ENCODE measurements at places on chromosomes 6 and 20. TPM values are rescaled to one million over a fixed set of nuclear protein-coding genes. Genes with fewer than 3 reads are reported as not detected.

SIRPB2 gene
- 0.48 TPM for total RNA-seq

BANF2 gene
- not detected for total RNA-seq

DNA sequence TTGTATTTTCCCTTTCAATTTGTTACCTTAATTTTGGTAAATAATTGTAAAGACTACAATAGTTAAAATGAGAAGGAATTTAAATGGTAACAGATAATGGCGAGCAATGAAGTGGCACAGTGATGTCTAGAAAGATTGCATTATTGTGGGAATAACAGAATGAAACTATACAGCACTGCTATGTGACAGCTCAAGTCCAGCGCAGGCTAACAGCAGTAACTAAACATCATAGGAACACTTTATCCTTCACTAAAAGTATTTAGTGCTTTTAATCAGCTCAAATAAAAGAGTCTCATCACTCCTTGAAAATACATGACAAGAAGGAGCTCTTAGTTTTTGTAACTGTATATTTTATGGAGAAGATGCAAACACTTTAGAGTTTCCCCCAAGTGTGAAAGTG, 190.8 kb downstream of the TENT5A start:
- DNase-seq: no peak

POPDC3 gene
- total RNA-seq: 12.3 TPM

GRCh38 chr6:23535101-23535500, 590.9 kb upstream of the NRSN1 start:
- DNase-seq: no peak

- no peak for DNase-seq
These were observed 601.5 kb downstream of the MAFB start for GRCh38 chr20:40087496-40087895.

DNA sequence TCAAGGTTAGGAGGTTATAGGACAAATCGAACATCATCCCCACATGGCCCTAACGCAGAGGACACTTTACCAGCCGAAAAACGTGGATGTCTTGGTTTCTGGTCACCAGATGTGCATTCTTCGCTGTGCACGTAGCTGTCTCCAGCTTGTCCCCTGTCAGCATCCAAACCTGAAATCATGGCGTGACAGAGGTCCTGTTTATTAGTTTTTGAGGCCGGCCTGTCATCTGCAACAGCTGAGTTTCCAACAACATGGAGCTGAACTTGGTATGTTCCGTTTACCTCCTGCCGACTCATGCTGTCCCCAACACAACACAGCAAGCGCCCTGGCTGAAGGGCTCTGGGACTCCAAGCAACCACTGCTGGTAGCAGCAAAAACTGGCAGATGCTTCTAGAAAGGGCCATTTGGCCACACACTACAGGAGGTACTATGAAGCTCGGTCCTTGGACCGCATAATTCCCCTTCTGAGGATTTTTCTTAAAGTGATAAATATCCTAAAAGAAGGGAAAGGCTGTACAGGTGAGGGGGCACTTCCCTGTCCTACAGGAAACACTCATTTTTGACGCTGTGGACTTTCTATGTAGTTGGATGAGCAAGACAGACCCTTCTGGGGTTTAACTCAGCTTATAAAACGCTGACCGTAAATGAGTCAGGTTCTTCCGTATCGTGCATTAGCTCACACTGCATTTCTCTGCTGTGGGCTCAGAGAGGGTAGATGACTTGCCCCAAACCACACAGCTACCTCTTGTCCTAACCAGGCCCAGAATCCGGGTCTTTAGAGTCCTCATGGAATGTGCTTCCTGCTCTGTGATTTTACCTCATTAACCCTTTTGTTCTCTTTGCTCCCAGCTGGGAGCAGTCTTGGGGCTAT, 79.7 kb upstream of the NFATC2 start:
- no peak for DNase-seq

- DNase-seq: peak; percentile 49
These were observed 723 bp upstream of the ARID1B start for GRCh38 chr6:156776470-156776839.

AGPAT4 gene
- total RNA-seq: 5.8 TPM

IL17F gene
- total RNA-seq: not detected

HLA-DOA gene
- total RNA-seq: not detected

DNA sequence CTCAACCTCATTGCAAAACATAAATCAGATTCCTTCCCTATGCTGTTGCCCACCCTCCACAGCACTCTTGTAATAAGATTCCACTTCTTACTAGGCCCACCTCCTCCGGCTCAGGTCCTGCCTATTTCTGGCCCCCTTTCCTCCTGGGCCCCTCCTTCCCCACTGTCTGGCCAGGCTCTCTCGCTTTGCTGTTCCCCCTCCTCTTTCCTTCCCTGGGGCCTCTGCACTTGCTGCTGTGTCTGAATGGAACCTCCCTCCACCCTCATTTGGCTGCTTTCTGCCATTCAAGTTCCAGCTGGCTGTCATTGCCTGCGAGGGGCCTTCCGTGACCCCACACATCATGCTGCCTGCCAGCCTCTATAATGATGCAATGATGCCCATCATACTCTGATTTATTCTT, 38.9 kb downstream of the ARHGAP40 start:
- DNase-seq: no peak

- no peak for DNase-seq
These were observed 12.3 kb downstream of the MAP3K7 start for GRCh38 chr6:90574610-90575009.

DNA sequence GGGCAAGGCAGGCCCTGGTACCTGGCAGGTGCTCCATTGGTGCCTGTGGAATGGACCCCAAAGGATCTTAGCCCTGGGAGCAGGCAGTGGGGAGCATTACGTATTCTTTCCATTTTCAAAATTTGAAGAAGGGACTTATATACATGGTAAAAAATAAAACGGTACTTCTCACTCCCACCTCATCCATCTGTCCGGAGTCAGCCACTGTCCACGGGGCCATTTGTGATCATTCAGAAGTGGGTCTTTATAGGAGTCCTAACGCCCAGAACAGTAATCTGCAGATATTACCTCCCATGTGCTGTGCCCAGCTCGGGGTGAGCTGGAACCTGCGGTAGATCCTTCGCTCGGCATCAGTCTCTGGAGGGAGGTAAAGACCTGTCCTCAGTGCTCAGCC, 110.4 kb downstream of the SYCP2 start:
- no peak for DNase-seq

WFDC10A gene
- not detected for total RNA-seq

- no peak for DNase-seq
These were observed 33.0 kb downstream of the GHRH start for GRCh38 chr20:37228656-37229055.

DNA sequence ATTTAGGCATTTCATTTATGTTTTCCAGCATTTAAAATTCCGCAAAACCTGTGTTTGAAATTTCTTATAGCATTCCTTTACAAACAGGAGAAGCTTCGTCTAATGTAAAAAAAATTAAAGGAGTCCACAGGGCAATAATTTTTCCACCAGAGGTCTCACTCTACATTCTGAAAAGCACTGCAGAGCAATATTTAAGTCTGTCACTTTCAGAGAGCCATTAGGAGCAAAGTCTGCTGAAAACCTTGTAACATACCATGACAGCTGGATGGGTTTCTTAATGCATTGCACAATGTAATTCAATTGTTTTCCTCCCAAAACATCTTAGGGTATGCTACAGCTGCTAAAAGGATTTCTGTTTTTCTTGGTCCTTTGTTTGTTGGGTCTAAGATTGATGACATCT, 18.0 kb downstream of the BAG2 start:
- DNase-seq: no peak

NR2E1 gene
- total RNA-seq: not detected

GRCh38 chr20:51484831-51485230, 57.7 kb downstream of the NFATC2 start:
- DNase-seq: no peak

PCNA gene
- total RNA-seq: 222 TPM

DNA sequence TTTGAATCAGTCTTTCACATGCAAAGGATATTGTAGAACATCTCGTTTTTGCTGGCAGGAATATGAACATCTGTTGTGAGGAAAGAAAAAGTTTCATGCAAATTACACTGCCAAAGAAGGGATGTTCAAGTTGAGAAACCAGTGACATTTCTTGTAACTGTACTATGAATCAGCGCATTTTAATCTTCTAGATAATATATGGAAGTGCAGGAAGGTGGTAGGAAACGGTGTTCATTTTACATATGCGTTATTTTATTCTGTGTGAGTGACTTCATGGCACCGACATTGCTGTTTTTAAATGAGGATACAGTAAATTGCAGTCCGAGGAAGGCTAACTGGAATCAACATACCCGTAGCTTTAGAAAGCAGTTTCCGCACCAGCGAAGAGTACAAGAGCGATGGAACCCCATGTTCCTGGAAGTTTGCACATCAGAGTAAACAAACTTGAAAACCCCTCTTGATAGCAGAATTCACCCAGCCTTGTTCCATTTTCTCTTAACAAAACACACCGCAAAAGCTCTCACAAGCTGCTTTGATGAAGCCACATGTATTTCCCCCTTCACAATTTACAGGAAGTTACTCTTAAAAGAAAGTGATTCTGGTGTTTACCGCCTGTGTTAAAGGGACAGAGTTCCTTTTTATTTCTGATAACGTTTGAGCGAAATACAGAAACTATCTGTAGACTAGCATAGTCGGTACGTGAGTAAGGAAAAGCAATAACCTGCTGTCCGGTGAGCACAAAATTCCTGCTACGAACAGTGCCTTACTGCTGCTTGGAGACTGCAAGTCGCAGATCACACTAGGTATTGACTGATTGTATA, 11.5 kb downstream of the PRDM1 start:
- peak; percentile 33 for DNase-seq

DNA sequence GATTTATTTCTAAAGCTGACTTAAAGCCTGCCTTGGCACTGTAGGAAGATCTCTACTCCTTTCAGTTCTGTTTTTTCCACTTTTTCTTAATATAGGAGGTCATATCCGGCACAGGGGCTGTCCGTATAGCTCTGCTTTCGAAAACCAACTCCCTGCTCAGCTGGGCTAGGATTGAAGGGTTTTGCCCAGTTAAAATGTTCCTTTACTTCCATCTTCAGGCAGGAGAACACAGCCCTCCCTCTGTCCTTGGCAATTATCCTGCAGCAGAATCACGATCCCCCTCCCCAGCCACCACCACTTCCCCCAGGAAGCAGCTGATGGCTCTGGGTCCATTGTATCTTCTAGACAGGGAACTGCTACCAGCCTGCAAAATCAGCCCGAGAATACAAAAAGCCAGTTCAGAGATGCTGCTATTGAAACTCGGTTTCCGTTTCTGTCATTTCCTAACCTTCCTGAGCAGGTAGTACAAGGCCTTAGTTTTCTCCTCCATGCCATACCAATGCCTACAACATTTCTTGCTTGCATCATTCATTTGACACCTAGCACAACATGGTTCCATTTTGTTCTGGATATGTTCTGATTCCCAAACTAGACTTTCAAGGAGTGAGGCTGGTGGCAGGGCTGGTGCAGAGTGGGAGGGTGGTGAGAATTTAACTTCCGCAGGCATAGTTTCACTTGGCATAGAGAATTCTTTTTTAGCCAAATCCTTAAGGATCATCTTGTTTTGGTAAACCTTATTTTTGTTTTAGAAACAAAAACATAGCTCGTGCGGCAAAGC, 53.9 kb downstream of the FAM50B start:
- DNase-seq: no peak

CALHM4 gene
- total RNA-seq: 0.10 TPM

GLP1R gene
- not detected for total RNA-seq

DNA sequence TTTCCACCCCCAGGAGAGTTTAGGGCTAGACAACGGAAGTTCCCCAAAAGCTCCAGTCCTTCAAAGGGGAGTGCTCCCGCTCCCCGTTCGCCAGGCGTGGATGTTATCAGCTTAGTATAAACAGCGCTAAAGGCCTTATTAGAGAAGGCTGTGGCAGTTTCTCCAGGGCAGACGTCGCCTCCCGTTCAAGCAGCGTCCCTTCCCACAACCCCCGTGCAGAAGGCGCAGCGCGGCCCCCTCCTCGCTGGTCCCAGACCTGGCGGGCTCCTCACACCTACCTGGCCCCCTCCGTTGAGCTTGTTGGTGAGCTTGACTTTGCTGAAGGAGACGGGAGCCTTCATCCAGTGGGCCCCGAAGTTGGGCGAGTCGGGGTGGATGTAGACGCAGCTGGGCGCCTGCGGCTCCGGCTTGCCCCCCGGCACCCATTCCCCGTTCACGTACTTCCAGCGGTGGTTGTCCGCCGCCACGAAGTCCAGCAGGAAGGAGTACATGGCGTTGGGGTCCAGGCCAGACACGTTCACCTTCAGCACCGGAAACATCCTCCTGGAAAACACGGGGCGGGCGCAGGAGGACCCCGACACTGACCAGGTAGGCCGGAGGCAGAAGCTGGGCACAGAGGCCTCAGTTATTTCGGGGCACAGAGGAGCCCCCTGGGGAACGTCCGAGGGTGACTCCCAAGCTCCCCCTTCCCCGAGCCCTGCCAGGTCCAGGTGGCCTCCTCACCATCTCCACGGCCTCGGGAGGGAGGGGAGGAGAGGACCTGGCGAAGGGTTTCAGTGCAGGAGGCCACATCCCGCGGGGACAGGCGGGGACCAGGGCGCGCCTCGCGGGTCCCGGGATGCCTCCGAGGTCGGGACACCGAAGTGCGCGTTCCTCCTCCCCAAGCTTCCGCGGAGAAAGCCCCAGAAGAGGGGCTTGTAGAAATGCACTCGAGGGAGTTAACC, 1.1 kb downstream of the TBXT start:
- DNase-seq: no peak

GGTLC1 gene
- not detected for total RNA-seq

GRCh38 chr6:47203266-47203937, 106.3 kb downstream of the TNFRSF21 start:
- DNase-seq: no peak

DNA sequence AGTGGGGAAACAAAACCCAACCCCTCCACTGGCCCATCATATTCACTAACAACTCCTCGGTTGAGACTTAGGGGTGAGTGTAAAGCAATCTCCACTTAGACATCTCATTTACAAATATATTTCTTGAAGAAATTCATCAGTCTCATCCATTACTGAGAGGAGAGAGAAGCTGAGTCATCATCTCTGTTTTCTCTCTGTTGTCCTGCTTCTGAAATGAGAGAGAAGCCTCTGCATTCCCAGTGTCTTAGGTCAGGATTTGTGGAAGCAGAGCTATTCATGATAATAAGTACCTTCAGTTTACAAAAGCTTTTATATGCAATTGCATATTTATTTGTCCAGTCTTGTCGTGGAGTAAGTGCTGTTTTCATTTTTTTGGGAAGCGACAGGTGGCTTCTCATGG, 879 bp downstream of the MEP1A start:
- peak; percentile 60 for DNase-seq

MAP3K4 gene
- total RNA-seq: 25.0 TPM

DNA sequence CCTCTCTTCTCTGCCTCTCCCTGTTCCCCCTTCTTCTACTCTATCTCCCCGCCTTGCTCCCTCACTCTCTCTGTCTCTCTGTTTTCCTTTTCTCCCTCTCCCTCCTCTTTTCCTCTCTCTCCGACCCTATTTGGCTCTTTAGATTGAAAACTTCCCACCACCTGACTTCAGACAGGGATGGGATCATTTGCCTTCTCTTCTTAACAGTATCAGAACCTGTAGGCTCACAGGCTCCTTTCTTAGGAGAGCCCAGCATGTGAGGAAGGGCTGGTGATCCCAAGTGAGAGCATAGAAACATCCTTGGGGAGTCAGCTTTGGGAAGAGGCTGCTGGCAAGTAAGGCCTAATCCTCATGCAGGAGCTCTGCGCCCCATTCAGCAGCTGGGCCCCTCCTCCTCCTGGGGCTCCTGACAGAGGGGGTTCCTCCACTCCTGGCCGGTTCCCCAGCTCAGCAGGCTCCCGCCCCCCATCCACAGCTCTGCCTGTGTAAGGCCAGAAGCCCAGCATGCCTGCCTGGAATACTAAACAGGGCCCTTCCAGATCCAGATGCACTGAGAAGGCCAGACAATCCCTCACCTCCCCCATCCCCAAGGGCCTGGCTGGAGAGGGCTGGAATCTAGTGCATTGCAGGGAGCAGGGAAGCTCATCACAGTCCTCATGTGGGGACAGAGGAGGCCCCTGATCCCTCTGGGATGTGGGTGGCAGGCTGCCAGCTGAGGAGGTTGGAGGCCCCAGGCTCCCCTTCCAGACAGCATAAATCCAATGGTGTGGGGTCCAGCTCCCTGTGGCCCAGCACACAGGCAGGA, 93.4 kb downstream of the PTPRT start:
- no peak for DNase-seq
